ENCODE measurements at places on chromosomes 12 and 14.

- DNase-seq: no peak
Measured at GRCh38 chr12:8844665-8845064, 22.2 kb downstream of the A2ML1 start.

- no peak for DNase-seq
Measured at GRCh38 chr14:50036211-50036610, 80.2 kb downstream of the VCPKMT start.

GRCh38 chr12:131084341-131085011 is 130.8 kb downstream of the ADGRD1 start:
- no peak for DNase-seq

DNA sequence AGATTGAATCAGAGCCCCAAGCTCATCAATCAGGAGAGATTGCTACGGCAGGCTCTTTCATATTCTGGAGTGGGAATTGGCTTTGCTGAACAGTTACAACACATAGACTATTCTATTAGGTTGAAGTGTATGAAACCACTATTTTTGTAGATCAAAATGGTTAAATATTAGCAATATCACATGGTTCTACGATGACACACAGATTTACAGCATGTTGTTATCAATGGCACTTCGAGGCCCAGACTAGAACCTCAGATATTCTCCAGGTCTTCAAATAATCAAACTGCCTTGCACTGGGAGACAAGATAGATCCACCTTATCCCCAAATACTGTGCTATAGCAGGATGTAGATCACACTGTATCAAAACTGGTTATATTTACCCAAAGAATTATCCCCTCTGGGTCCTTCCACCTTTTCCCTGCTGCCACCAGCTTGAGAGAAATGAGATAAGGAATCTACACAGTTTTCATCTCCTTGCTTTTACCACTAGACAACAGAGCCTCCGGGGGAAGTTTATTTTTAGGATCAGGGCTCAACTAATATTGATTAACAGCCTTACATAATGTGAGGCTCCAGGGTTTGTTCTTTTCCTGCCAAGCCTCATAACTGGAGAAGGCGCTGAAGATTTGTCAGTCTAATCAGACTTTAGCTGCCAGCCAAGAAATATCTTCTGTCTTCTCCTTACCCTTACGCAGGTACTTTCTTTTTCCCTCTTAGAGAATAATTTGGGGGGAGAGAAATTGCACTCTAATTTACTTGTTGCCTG is 507.1 kb downstream of the DIO2 start:
- DNase-seq: no peak
